ENCODE measurements at places on chromosomes 7 and 10. TPM values are rescaled to one million over a fixed set of nuclear protein-coding genes. Genes with fewer than 3 reads are reported as not detected.

COL28A1 gene
- 0.09 TPM for total RNA-seq

ELMO1 gene
- total RNA-seq = 1.3 TPM

DBF4 gene
- total RNA-seq = 38.8 TPM

MCM7 gene
- 97.7 TPM for total RNA-seq

CFAP43 gene
- 0.41 TPM for total RNA-seq

EPDR1 gene
- 27.8 TPM for total RNA-seq

EVX1 gene
- total RNA-seq = not detected

CYP2C9 gene
- not detected for total RNA-seq

ADAM8 gene
- total RNA-seq = not detected

FAM241B gene
- total RNA-seq = not detected

DNA sequence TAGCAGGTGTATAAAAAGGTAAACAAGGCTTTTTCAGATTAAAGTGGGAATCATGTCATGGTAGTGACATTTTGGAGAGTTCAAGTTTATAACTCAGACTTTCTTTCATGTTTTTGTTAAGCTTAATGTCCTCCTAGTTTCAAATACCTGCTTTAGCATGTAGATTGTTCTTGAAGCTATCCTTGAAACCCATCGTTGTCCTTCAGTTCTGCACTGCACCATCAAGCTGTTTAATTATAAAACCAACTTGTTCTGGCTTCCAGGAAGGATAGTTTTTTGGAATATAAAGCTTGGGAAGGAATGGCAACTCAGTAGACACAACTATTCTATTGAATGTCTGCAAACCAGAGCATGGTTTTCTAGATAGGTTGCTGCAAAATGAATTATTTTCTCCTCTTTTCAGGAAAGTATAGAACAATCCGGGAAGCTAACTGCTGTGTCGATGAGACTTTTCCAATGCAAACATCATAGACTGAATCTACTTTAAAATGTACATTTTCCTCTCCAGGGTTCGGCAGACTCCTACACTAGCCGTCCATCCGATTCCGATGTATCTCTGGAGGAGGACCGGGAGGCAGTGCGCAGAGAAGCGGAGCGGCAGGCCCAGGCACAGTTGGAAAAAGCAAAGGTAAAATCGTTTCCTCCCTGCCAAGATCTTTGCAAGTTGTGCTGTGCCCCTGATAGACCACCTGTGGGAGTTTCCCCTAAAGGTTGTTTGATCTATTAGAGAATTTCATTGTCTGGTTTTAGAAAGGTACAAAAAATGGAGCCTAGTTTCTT, 249.8 kb downstream of the NSUN6 start:
- DNase-seq = no peak

DNA sequence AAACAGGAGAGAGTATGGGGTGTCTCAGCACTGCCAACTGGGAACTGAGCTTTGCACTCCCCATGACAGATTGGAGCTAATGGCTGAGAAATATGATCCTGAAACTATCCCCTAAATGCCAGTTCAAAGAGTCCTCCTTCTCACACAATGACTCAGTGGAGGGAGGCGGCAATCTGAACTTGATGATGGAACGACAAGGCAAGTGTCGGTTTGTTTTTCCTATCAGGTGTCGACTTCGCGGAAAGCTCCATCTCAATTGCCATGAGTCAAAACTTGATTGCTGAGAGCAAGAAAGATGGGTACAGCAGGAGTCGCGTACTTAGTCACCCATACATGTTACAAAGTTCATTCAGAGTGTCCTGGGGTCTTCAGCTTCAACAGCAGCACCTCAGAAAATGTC, 52.5 kb downstream of the NPY start:
- no peak for DNase-seq

- no peak for DNase-seq
These were observed 213.2 kb downstream of the KCND2 start for GRCh38 chr7:120486164-120486563.

DNA sequence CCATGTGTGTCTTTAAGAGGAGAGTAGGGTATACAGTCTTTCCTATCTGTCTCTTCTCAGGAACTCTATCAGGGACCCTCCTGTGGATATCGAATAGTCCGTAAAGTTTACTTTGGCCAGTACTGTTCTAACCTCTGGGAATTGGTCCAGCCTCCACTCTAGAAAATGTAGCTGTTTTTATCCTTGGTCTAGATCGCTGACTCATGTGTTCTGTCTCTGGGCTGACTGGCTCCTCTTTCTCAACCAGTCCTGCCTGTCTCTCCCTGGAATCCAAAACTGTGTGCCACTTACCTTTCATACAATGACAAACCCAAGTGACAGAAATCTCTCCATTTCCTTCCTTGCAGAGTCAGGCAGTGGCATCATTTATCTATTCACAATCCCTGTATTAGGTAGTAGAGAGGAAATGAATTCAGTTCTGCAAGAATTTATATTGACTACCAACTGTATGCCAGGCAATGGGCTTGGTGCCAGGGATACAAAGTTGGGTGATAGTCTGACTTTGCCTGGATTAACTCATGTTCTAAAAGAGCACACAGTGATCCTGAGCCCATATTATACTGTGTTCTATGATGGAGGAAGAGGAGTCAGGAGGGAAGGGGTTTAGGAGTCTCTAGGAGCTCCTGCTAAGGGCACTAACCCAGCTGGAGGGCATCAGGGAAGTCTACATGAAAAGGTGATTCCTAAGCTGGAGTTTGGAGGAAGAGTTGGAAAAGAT, 232.7 kb downstream of the LRMDA start:
- DNase-seq = peak; percentile 47

GRCh38 chr10:101231092-101231491, 1.8 kb upstream of the LBX1 start:
- DNase-seq = no peak

DNA sequence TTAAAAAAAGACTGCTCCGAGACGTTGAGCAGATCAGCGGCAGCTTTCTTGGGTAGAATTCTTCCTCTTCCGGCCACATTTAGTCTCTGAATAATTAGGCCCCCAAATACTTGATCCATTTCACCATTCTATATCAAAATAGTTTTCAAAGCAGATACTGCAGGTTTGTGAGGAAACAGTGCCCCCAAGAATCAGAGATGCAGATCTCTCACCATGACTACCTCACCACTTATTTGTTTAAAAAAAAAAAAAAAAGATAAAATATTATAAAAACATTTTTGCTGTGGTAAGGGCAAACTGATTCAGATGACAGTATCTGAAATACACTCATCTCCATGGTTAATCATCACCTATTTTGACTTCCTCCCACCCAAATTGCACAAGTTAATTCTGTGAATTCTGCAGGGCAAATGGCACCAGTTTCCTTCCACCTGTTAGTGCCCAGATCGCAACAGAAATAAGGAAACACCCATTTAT, 210.4 kb downstream of the FAM107B start:
- no peak for DNase-seq

DNA sequence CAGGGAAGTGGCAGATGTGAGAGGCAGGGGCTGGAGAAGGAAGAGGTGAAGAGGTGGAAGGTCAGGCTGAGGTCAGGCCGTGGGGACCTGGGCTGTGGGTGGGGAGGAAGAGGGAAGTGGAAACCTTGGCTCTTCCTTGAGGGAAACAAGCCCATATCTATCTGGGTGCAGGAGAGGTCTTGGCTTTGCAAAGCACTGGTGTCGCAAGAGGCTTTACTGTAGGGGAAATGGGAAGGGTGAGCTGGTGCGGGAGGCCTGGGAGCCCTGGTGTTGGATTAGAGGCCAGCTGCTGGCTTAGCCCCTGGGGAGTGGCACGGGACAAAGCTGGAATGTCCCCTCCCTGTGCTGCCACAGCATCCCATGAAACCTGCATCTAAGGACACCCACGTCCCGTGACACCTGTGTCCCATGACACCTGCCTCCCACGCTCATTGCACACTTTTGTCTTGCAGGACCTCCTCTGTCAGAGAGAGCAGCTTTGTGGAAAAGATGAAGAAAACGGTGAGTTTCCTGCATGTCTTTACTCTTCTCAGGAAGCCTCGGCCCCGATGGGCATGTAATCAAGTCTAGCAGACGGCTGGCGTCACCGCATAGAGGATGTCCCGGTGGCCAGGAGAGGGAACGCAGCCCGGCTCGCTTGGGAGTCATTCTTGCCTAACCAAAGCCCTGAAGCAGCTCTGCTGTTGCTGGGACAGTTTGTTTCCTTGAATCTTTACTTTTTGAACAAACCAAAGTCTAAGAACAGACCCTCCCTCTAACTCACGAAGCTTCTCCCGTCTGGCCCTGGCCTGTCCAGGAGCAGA, 22.2 kb downstream of the TMEM120A start:
- peak; percentile 27 for DNase-seq

DNA sequence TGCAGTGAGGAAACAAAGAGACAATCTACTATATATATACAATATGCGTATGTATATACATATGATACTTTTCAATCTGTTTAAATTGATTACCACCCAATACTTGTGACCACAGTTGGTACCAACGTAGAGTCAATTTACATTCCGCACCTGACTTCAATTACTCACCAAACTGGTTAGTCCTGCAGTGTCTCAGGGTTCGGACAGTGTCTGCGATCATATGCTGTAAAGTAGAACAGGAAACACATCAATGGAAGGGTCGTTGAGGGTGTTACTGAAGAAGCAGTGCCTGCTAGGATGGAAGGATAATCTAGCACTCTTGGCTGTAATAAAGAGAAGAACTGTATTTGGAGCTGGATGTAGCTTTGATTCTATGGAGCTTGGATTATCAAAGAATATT, 179.7 kb upstream of the CDCA7L start:
- DNase-seq = no peak

DNA sequence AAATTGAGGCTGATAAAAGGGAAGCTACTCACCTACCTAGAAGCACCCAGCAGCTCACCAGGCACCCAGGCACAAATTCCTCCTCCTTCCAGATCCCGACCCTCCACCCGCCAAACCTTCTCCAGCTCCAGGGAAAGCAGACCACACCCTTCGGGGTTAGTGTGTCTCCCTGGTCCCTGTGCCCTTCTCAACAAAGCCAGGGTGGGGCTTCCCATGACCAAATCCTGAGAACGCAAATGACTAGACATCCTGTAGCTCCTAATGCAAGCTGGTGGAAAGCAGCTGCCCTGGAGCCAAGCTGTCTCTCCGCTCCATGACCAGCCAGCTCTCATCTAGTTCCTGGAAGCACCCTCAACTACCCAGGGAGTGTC, 4.4 kb downstream of the TBX20 start:
- peak; percentile 19 for DNase-seq

DNA sequence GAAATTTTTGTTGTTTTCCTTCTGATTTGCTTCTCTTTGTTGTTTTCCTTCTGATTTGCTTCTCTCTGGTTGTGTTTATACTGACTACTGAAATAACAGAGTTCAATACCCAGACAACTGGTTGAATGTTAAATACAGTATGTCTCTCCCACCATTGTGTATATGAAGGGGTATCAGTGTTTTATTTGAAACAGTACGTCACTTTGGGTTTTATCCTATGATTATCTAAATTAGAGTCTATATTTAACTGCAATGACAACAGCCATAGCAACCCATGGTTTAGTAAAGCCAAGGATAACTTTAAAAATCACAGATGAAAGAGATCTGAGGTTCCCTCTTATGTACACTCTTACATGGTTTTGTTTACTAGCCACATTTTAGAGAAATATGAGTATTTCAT, 141.3 kb downstream of the GNAT3 start:
- DNase-seq = no peak

All from fibroblast of the aortic adventitia (primary cell).